ENCODE measurements at places on chromosomes 2 and 18.

DNA sequence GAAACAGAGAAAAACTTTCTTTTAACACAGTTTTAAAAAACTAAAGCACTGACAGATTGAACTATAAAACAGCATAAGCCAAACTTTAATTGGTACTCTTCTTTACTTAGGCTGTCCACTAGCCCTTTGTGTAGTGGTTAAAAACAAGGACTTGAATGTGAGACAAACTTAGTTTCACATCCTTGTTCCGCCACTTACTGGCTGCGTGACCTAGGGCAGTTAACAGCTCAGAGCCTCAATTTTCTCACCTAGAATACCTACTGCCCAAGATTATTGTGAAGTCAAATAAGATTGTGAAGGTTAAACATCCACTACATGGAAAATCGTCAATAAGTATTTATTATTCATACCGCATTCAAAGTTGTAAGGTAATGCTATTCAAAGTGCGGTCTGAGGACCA, 2.0 kb downstream of the WDR35 start:
- no peak for DNase-seq

- no peak for DNase-seq
Measured at GRCh38 chr2:176002688-176003210, 682 bp upstream of the LNPK start.

- DNase-seq: no peak
Measured at GRCh38 chr2:111159641-111160040, 38.9 kb downstream of the BCL2L11 start.

GRCh38 chr2:207256476-207257207, 90.9 kb upstream of the KLF7 start:
- DNase-seq: no peak

DNA sequence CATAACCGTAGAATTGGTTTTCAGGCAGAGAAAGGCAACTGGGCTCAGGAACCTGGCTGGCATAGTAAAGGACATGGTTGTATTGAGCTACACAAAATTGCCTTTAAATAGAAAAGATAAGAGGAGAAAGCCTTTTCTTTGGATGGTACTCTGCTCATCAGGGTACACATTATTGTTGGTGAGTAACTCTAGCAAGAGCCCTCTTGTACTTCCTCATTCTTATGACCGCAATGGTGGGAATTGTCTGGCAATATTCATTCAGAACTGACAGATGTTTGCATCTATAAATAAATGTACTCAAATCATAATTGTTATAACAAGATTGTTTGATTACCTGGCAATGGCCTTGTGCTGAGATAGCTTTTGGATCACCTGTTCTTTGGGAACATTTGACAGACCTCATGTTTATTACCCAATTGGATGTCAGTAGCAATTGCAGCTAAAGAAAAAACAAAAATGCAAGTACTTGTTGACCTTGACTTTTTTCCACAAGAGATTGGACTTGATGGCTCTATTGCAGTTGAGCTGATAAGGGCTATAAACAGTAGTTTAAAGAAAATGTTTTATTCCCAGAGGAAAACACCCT, 43.9 kb downstream of the MEIS1 start:
- DNase-seq: no peak

DNA sequence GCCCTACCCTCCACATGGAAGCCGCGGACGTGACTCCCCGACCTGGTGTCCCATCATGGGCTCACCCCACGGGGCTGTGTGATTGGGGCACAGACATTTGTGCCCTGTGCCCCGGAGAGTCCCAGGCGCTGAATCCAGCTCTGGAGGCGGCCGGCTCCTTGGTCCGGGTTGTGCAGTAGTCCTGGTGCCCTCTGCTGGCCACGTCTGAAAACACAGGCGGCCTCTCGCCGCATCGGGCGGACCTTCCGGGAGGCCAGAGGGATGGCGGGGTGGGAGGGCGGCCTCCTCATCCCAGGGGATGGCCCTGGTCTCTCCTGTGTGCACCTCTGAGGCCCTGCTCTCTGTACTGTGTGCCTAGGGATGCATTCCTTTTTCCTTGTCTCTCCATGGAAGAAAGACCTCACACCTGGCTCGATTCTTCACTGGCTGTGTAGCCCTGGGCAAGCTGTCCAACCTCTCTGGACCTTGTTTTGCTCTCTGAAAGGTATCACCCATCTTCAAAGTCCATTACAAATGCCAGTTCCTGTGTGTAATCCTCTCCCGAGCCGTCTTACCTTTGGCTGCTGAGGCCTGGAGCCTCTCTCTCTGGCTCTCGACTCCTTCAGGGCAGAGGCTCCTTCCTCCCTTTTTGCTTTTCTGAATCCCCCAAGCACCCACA, 27.6 kb downstream of the CELF4 start:
- DNase-seq: peak; percentile 53

- no peak for DNase-seq
Measured at GRCh38 chr18:10033016-10033399, 119.2 kb downstream of the VAPA start.

DNA sequence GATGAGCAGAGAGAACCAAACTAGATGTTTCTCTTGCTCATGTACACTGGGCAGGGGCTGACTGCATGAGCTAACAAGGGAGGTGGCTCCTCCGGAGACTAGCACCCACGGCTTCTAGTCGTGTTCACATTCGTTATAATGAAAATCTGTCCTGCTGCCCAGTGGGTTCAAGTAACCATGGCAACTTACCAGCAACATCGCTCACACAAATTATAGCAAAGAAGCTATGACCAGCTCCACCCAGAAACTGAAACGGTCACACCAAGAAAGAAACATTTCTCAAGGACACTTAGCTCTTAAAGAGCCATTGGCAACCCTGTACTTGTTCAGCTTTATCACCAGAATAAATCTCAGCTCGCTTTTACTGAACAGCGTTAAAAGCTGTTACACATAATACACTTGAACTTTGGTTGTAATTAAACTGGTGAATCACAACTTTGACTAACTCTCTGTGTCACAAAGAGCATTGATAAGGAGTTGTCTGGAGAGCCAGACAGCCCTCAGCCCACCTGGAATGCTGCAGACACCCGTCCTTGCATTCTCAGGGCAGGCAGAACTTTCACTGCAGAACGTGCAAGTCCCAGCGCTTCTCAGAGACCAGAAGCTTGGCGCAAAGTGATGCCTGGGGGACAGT, 141.2 kb downstream of the PID1 start:
- no peak for DNase-seq
